ENCODE measurements at places on chromosomes 1 and 21.
A peak's percentile ranks its signal among the peaks of the same experiment; 100 is the strongest.

GRCh38 chr1:109530457-109531087, 9.1 kb upstream of the GPR61 start:
- peak; percentile 51 for DNase-seq

- no peak for DNase-seq
Observed at GRCh38 chr1:236365999-236366570, 28.0 kb upstream of the EDARADD start.

- no peak for DNase-seq
Observed at GRCh38 chr21:42013376-42013775, 3.2 kb upstream of the ZBTB21 start.

DNA sequence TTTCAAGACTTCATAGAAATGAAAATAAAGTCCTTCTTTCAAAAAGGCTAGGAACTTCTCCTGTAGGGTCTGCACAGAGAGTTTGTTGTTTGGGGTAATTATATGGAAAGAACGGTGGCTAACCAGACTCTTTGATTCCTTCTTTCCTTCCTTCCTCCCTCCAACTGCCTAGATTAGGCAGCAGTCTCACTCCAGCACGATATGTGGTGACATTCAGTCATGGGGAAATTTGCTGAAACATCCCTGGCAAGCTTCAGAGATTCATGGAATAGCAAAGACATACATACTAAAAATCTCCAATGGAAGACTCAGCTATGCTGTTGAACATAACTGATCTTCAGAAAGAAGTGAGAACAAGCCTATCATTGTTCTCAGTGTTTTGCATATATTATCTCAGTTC, 4.3 kb downstream of the NTMT2 start:
- DNase-seq = no peak

DNA sequence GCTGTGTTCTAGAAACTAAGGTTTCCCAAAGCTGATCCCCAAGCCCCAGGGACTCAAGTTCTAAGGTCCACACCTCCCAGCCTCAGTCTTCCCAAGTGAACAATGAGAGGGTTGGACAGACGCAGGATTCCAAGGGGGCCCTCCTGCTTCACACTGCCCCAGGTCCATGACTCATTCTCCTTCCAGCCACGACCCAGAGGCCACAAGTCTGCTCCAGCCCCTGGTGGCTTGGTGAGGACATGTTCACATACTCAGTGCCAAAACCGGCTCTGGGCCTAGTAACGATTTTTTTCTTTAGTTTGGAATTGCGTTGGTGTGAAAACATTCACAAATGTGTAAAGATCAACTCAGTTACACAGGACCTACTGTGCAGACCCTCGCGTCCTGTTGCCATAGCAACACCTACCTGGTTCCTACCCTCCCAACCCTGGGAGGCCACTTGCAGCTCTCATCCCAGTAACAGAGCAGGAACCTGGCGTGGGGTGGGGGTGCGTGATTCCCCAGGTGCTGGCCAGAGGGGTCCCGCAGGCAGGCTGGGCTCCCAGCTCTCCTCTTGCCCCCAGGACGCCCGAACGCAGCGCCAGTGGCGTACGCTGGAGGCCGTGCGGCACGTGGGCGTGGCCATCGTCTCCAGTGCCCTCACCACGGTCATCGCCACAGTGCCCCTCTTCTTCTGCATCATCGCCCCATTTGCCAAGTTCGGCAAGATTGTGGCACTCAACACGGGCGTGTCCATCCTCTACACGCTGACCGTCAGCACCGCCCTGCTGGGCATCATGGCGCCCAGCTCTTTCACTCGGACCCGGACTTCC, 57.0 kb downstream of the DISP3 start:
- DNase-seq = no peak

GRCh38 chr1:183916574-183916973, 111.7 kb downstream of the RGL1 start:
- no peak for DNase-seq
